ENCODE measurements at places on chromosomes 11 and 22.
A peak's percentile ranks its signal among the peaks of the same experiment; 100 is the strongest.

DNA sequence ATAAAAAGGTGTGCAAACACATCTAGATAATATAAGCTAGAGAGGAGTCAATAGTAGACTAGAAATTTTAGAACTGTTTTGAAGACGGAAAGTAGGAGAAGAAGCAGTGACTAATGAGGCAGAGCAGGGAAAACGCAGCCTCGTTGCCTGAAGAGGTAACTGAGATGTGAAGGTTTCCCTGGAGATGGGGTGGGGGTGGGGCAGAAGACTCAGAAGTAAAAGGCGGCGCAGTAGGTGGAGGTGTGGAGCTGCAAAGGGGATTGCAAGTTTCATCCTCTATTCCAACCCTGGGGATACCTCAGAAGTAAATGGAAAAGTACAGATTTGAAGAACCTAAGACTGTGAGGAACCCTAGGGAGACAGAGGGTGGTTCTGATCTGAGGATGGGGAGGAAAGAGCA is 109.5 kb downstream of the TMPRSS5 start:
- no peaks in the 10 kb centered on the region for H3K4me1 ChIP-seq
- H3K36me3 ChIP-seq = no peaks in the 10 kb centered on the region
- no peak overlapping the region for H3K27ac ChIP-seq
- H3K27me3 ChIP-seq = no peaks in the 10 kb centered on the region
- DNase-seq = no peak

DNA sequence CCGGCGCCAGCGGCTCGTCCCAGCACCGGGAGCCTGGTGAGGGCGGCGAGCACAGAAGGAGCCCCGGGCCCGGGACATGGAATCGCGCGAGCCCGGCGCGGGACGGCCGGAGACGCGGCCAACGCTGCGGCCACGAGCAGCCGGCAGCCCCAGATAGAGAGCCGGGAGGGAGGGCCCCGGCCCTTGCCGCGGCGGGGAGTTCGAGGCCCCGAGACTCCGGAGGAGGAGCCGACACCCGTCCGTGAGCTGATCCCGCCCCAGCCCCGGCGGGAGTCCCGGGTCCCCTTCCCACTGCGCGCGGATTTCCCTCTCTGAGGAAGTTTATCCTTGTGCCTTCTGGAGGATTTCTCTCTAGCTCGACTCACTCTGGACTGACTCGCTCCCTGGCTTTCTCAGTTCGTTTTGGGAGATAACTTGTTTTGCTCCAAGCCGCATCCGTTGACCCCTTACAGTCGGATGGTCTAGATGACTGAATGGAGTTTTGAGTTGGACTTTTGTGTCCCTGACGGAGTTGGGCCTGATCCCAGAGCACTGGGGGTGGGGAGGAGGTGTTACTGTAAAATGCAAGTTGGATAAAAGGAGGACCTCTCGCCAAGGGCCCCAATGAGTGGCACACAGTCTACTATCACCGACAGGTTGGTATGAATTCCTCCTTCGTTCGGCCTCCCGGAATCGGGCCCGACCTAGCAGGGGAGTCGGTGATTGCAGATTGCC is 585 bp downstream of the ARHGEF12 start:
- H3K27ac ChIP-seq = peak overlapping the region; percentile 97
- peaks cover 28% of the 10 kb centered on the region for H3K4me1 ChIP-seq

- no peak overlapping the region for H3K4me3 ChIP-seq
- no peaks in the 10 kb centered on the region for H3K36me3 ChIP-seq
- no peak for DNase-seq
- H3K27me3 ChIP-seq = no peaks in the 10 kb centered on the region
- no peak overlapping the region for H3K27ac ChIP-seq
Measured at GRCh38 chr11:26830757-26831156, 108.9 kb upstream of the SLC5A12 start.

DNA sequence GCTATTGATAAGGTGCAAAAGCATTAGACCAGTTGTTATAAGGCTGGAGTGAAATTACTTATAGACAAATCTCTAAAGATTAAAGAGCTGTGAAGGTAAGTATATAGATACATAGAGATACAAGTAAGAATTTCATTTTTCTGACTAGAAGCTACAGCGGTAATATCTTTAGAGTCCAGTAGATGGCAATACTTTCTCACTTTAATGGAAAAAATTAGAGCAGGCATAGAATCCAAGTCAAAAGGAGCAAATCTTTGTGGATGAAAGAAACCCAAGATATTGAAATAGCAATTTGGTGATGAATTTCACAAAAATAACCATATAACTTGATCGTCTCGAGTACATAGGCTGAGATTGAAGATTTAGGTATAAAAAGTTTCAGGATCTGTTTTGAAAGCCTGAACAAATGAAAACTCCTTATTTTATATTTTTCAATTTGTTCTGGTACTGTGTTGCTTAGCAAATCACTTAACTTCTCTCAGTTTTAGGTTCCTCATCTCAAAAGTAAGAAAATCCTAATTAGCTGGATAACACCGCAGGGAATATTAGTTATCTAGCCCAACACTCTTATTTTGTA is 81.9 kb downstream of the UVRAG start:
- no peak overlapping the region for H3K27ac ChIP-seq
- no peaks in the 10 kb centered on the region for H3K36me3 ChIP-seq
- H3K4me3 ChIP-seq = no peak overlapping the region
- no peaks in the 10 kb centered on the region for H3K27me3 ChIP-seq

DNA sequence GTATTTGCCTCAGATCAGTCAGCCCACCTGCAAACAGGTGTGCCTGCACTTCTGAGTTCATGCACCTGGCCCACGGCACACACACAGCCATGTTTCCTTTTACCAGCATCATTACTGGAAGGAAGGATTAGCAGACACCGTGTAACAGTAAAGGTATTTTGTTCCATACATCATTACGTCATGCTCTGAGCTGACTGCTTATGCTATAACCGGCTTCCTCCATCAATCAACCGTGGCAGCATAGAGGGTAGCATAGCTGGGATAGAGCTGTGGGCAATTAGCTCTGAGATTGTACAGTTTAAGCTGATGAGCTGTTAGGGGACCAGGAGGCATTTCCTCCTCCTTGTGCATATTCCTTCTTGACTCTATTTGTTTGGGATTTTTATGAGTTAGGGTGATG is 102.4 kb downstream of the ME3 start:
- no peaks in the 10 kb centered on the region for H3K36me3 ChIP-seq
- no peak for DNase-seq
- no peak overlapping the region for H3K27ac ChIP-seq
- no peaks in the 10 kb centered on the region for H3K27me3 ChIP-seq
- no peak overlapping the region for H3K4me3 ChIP-seq

- H3K27ac ChIP-seq = peak overlapping the region; percentile 71
- no peak overlapping the region for H3K4me3 ChIP-seq
- H3K36me3 ChIP-seq = no peaks in the 10 kb centered on the region
- peak; percentile 73 for DNase-seq
- peaks cover 3% of the 10 kb centered on the region for H3K27me3 ChIP-seq
Measured at GRCh38 chr11:2933375-2934020, 4.3 kb upstream of the PHLDA2 start.

- no peak overlapping the region for H3K27ac ChIP-seq
- DNase-seq = no peak
- no peaks in the 10 kb centered on the region for H3K27me3 ChIP-seq
- no peaks in the 10 kb centered on the region for H3K36me3 ChIP-seq
- no peaks in the 10 kb centered on the region for H3K4me1 ChIP-seq
Measured at GRCh38 chr11:127105593-127106541, 105.3 kb upstream of the KIRREL3 start.

DNA sequence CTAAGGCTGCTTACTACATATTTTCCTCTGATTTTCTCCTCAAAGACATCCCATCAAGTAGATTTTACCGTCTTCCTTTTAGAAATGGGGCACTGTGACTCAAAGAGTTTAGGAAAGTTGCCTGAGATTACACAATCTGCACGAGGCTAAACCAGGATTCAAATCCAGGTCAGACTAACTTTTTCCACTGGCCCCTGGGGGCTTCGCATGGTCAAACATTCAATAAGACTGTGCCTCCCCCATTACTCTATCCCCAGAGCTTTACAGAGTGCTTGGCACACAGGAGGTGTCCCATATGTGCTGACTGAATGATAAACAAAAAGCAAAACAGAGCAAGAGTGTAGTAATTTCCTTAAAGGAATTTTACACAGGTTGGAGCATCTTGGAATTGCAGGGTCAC is 118.1 kb upstream of the TEAD1 start:
- H3K27ac ChIP-seq = peak overlapping the region; percentile 61
- H3K4me3 ChIP-seq = no peak overlapping the region
- H3K27me3 ChIP-seq = no peaks in the 10 kb centered on the region
- DNase-seq = no peak

GRCh38 chr22:35478633-35479107 is 62.0 kb upstream of the RASD2 start:
- no peaks in the 10 kb centered on the region for H3K36me3 ChIP-seq
- H3K27ac ChIP-seq = peak overlapping the region; percentile 39
- H3K4me3 ChIP-seq = no peak overlapping the region
- H3K27me3 ChIP-seq = no peaks in the 10 kb centered on the region
- H3K4me1 ChIP-seq = peaks cover 34% of the 10 kb centered on the region

DNA sequence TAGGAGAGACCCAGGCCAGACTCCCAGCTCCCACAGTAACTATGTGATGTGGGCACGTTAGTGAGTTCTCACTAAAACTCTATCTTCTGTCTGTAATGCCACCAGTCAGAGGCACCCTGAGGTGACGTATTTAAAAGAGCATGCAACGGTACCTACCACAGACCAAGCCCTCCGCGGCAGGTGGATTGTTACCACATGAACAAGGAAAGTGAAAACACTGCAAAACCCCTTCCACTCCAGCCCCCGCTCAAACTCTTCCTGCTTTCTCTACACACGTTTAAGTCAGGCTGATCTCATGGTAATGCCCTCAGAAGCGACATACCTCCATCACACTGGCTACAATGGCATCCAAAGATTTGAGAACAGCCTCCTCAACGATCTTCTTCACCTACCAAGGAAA is 36.7 kb downstream of the SERPIND1 start:
- H3K27me3 ChIP-seq = no peaks in the 10 kb centered on the region
- no peak overlapping the region for H3K4me3 ChIP-seq

- H3K27ac ChIP-seq = no peak overlapping the region
- peaks cover 3% of the 10 kb centered on the region for H3K4me1 ChIP-seq
- no peaks in the 10 kb centered on the region for H3K36me3 ChIP-seq
- peak; percentile 53 for DNase-seq
- no peaks in the 10 kb centered on the region for H3K27me3 ChIP-seq
Measured at GRCh38 chr11:75384438-75385080, 14.8 kb upstream of the RPS3 start.

- no peak overlapping the region for H3K4me3 ChIP-seq
- DNase-seq = peak; percentile 32
- H3K27ac ChIP-seq = peak overlapping the region; percentile 38
- no peaks in the 10 kb centered on the region for H3K36me3 ChIP-seq
- no peaks in the 10 kb centered on the region for H3K27me3 ChIP-seq
- peaks cover 9% of the 10 kb centered on the region for H3K4me1 ChIP-seq
Measured at GRCh38 chr11:95135155-95135554, 45.5 kb downstream of the ENDOD1 start.

DNA sequence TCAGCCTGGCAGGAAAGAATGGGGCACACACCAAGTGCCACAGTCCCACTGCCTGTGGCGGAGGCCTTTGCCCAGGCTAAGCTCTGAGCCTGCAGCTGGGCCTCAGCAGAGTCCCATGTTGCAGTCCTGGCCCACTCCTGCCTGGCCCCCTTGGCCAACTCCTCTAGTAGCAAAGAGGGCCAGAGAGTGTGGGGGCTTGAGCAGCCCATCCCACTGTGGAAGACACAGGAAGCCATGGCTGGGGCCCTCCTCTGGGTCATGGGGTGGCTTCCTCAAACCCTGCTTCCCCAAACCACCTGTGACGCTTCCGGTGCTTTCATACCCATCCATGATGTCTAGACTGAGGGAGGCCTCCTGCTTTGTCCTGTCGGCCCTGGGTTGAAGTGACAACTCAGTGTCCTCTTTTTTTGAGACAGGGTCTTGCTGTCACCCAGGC is 5.8 kb downstream of the RPS19BP1 start:
- H3K4me1 ChIP-seq = peaks cover 90% of the 10 kb centered on the region
- no peak overlapping the region for H3K27ac ChIP-seq
- no peaks in the 10 kb centered on the region for H3K36me3 ChIP-seq
- DNase-seq = no peak

GRCh38 chr11:19923626-19924025 is 211.0 kb downstream of the NAV2 start:
- no peaks in the 10 kb centered on the region for H3K36me3 ChIP-seq
- H3K4me1 ChIP-seq = no peaks in the 10 kb centered on the region
- H3K27ac ChIP-seq = no peak overlapping the region
- H3K4me3 ChIP-seq = no peak overlapping the region
- DNase-seq = no peak

DNA sequence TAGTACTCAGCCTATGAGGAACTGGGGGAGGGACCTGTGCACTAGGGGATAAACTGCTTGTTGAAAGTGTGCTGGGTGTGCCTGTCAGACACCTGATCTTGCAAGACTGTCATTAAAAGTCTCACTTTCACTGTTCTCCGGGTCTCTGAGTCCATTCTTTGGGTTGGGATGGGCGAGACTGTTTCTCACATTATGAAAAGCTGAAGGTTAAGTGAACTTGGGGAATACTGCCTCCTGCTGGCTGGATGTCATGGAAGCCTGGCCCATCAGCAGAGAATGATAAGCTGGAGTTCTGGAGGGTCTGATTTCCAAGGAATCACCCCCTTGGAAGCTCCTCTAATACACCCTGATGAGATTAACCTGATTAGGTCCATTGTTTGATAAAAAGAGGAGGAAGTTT is 9.0 kb upstream of the VPREB1 start:
- no peak overlapping the region for H3K27ac ChIP-seq
- peak; percentile 39 for DNase-seq
- no peaks in the 10 kb centered on the region for H3K4me1 ChIP-seq
